ENCODE measurements at places on chromosomes 2 and 18. TPM values are rescaled to one million over a fixed set of nuclear protein-coding genes. Genes with fewer than 3 reads are reported as not detected.

DNA sequence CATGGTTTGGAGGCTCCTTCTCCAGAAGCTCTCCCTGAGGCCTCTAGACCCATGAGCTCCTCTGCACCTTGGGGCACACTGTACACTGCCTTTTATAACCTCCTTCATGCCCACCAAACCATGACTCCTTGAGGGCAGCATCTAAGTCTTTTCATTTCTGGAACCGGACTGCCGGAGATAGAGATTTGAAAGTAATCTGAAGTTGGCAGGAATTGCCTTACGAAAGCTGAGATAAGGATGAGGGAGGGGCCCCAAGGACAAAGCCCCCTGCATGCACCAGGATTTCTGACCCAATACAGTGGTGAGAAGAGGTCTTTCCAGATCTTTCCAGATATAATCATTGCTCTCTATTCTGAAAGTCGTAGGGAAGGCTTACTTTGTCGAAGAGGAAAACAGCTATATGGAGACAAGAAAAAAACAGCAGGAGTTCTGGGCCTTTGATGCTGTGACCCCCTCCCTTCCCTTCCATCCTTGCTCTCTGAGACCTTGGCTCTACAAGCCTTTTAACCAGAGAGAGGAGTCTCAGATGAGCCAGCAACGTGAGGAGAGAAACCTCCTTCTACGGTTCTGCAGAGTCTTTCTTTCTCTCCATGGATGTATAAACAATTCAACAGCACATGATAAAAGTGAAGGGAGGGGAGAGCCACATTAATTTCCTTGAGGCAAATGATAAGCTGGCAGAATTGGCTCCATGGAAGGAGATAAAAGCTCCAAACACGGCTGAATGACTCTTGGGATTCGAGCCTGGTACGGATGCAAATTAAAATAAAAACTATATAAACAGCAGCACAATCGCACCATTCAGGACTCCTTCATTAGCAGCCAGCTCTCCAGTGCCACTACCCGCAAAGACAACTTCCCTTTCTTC, 88.0 kb upstream of the RTN4 start:
- DNase-seq, result no peak

- DNase-seq, result no peak
Observed at GRCh38 chr2:123840016-123840415, 185.1 kb upstream of the CNTNAP5 start.

IL1B gene
- 0.41 TPM for total RNA-seq

- DNase-seq, result no peak
Observed at GRCh38 chr2:1886405-1886992, 142.2 kb upstream of the PXDN start.
